ENCODE measurements at places on chromosomes 5 and 9.
A peak's percentile ranks its signal among the peaks of the same experiment; 100 is the strongest.

- no peak for DNase-seq
These were observed 139.3 kb upstream of the NFIB start for GRCh38 chr9:14453286-14453685.

- DNase-seq = peak; percentile 35
These were observed 24.7 kb upstream of the CETN3 start for GRCh38 chr5:90434116-90434714.

DNA sequence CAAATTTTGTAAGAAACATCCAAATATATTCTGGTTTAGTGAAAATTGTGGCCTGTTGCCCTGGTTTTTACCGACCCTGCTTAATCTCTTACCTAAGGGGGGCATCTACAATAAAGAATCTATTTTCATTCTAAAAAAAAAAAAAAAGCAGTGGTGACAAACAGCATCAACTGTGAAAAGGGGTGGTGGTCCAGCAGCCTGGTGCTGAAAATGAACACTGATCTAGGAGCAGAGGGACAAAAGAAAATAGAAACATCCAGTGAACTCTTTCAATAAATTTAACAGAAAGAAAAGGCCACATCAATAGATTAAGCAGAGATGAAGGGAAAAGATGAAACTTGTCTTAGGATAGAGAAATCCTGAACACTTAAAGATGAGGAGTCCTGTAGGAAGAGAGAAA lies 348.7 kb upstream of the GRAMD2B start:
- no peak for DNase-seq

- no peak for DNase-seq
These were observed 45.0 kb upstream of the N4BP3 start for GRCh38 chr5:178068293-178068692.

DNA sequence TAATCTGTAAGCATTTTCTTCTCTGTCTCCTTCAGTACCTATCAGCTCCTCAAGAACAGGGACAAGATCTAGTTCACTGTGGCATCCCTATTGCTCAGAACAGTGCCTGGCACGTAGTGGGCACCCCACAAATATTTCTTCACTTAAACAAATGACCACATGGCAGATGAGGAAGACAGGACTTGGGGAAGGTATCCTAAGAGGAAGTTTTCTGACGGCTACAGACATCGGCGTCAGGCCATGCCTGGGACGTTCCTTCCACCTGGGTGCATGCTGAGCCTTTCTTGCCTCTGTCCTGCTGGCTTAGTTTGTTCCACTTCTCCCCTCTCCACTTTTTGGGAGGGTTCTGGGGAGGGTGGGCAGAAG lies 60.2 kb downstream of the NEURL1B start:
- DNase-seq = peak; percentile 26

DNA sequence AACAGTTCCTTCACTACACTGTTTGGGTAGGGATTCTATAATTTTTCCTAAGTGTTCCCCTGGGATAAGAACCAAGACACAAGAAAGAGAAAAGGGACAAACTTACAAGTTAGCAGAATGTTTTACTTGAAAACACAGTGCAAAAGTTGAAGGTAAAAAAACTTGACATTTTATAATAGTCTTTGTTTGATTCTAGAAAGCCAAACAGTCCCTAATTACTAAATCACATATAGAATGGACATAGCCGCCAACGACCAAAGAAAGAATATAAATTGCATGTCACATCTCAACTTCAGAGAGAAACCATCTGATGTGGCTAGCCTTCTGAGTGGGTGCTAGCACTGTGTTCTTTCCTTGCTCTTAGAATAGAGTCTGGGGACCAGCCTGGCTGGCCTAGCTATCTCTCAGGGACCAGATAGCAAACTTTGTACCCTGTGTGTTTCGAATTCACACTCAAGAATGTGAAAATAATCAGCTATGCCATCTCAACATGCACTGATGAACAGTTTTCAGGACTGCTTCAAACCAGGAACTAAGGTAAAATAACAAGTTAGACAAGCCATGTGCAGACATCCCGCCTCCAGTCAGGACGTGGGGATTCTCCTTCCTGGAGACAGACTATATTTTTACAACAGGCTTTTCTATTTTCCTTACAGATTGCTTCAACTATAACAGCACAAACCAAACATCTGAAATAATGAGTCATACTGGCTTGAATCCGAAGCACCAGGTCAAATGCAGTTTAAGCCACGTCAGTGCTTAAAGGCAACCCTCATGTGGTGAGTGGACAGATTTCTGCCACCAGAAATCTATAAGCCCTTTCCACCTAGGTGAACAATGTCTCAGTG lies 53.7 kb downstream of the LHFPL2 start:
- DNase-seq = peak; percentile 87

- no peak for DNase-seq
These were observed 12.3 kb downstream of the ZSWIM6 start for GRCh38 chr5:61344187-61344944.

- DNase-seq = peak; percentile 65
These were observed at the start of gene FAXDC2 for GRCh38 chr5:154850255-154851062. TSS of gene FAXDC2 (minus strand) at chr5:154850603. CDS start at chr5:154838178, 12,425 bp downstream.

GRCh38 chr5:77259476-77259875 lies 49.0 kb downstream of the PDE8B start:
- no peak for DNase-seq

DNA sequence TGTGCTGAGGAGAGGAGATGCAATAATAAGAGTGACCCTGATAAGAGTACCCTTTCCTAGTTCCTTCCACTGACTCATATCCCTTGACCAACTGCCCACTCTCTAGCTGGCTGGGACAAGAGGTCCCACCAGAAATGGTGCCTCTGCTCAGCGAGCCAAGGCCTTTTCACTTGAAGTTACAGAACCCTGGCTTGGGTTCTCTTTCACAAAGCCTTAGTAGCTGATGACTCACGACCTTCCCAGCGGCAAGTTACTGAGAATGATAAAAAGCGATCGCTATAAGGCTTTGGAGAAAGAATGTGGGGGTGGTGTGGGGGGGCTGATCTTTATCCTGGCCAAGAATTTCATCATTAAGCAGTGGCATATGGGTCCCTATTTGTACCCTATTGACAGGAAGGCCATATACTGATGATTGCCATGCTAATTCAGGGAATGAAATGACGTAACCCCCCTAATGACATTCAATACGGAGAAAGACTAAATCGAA lies 90.3 kb downstream of the FBXO38 start:
- DNase-seq = no peak

GRCh38 chr9:133147412-133148198 lies 16.1 kb downstream of the GBGT1 start:
- DNase-seq = peak; percentile 35

DNA sequence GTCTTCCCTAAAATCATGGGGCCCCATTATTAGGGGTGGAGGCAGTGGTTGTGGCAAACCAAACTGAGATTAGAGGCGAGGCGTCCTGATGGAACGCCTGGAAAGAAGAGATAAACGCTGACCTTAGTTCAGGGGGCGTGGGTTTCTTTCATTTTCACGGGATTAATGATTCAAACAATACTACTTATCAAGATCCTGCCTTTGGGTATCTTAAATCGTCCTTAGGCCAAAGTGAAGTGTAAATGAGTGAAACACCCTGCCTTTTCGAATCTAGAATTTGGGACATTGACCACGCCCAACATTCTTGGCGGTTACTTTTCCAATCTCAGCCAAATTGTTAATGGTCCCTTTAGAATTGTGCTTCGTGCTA lies 1.0 kb upstream of the UBTD2 start:
- no peak for DNase-seq

DNA sequence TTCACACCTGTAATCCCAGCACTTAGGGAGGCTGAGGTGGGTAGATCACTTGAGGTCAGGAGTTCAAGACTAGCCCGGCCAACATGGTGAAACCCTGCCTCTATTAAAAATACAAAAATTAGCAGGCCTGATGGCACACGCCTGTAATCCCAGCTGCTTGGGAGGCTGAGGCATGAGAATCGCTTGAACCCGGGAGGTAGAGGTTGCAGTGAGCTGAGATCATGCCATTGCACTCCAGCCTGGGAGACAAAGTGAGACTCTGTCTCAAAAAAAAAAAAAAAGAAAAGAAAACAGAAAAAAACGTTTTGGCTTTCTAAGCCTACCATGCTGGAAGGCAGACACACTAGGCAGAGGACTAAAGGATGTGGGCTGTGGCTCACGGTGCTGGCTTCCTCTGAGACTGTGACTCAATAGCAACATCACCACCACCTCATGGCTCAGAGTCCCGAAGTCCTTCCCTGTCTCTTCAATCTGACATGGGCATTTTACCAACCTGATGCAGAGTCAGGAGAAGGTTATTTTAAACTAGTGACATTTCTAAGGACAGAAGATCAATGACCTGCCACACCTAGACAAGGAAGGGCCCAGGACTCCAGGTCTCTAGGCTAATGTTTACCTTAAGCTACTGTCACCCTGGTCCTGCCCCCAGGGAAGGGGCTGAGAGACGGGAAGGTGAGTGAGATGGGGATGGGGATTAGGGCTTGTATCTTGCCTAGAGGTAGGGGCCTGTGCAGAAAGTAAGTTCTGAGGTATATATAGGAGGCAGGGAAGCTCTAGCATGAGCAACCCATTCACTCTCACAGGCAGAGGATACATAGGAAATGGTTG lies 3.7 kb downstream of the ECSCR start:
- DNase-seq = peak; percentile 83

DNA sequence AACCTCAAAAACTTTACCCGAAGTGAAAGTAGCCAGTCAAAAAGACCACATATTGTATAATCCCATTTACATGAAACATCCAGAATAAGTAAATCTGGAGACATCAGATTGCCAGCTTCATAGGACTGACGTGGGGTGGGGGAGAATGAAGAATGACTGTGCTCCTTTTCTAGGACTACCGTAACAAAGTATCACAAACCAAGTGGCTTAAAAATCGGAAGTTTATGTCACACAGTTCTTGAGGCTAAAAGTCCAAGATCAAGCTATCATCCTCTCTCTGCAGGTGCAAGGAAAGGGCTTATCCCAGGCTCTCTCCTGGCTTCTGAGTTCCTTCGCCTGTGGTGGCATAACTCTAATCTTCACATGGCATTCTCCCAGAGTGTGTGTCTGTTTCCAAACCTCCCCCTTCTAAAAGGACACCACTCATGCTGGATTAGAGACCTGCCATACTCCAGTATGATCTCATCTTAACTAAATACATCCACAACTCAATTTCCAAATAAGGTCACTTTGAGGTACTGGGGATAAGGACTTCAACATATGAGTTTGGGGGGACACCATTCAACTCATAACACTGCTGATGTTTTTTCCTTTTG lies 25.5 kb downstream of the ADAM19 start:
- no peak for DNase-seq

All from MV-4-11 (cell line).